ENCODE measurements at places on chromosomes 16 and 17.

- DNase-seq, result no peak
Measured at GRCh38 chr17:17132746-17133145, 73.4 kb downstream of the PLD6 start.

DNA sequence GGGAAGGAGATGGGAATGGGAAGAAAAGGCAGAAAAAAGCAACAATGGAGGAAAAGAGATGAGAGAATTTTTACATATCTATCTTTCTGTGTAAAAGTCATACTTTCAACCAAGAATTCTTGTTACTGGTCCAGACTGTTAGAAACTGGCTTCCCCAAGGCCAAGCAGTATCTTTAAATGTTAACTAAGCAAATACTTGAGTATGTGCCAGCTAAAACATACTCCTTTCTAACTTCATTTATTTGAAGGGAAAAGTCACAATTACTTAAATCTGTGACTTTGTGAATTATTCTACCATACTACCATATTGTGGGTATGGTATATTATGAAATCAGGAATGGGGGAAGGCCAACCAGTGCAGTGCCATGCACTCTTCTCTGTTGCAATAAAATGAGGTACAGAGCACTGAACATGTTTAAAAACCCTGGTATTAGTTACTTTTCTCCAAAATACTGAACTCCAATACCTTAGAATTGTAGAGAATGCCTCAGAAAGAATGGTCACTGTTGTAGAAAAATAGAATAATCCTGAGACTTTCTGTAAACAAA, 92.3 kb upstream of the C17orf78 start:
- DNase-seq, result no peak

DNA sequence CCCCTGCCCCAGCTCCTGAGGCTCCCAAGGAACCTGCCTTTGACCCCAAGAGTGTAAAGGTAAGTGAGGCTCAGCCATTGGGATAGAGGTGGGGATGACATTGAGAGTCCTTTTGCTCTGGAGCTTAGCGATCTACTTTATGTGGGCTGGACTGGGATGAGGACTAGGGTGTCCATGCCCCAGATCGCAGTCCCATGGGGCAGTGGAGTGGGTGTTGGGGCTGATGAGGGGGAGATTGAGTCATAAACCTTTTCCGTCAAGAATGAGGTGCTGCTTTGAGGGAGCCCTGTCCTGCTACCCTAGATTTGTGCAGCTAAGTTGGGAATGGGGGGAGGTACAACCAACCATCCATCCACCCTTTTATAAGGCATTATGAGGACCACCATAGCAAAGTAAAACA, 351 bp downstream of the MYL4 start:
- DNase-seq, result no peak

GRCh38 chr17:48459070-48459844, 29.2 kb upstream of the SKAP1 start:
- peak; percentile 29 for DNase-seq

DNA sequence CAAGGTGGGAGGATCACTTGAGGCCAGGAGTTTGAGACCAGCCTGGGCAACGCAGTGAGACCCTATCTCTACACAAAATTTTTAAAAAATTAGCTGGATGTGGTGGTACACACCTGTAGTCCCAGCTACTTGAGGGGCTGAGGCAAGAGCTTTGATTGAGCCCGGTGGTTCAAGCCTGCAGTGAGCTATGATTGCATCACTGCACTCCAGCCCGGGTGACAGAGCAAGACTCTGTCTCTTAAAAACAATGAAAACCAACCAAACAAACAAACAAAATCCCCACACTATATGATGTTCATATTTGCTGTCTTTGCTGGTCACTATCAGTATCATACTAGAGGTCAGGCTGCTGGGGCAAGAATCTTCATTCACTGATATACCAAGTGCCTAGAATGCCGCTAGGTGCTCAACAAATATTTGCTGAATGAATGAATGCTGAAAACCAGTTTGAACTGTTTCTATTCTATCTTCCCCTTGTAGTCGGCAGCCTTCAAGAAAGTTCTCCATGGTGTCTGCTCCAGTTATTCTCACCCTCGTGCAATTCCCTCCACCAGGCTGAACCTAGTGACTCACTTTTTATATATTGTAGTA, 127.0 kb downstream of the IRX3 start:
- DNase-seq, result no peak

DNA sequence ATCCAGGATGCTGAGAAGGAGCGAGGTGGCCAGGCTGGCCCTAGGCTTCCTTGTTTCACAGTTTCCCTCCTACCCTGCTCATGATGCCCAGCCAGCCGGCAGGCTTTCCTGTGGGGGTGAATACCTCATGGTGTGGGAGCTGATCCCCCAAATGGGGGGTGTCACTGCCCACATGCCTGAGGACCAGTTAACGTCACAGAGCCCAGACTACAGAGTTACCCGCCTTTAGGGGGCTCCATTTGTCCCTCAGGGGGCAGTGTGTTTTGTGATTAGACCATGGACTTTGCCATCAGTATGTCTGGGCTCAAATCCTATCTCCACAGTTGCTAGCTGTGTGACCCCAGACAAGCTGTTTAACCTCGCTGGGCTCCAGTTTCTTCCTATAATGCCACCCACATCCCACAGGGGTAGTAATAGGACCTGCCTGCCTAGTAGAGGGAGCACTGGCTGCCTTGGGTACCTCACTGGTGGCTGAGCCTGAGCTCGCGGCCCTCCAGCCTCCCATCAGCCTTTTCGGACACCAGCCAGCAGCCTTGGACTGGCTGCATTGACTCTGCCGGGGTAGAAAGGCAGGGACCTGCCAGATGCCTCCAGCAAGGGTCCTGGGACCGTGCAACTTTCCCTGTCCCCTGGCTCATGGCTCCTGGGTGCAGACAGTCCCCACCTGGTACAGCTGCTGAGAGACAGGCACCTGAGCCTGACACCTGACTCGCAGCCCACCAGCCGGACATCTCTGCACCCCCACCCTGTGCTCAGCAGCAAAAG, 87.5 kb upstream of the GSE1 start:
- DNase-seq, result no peak

DNA sequence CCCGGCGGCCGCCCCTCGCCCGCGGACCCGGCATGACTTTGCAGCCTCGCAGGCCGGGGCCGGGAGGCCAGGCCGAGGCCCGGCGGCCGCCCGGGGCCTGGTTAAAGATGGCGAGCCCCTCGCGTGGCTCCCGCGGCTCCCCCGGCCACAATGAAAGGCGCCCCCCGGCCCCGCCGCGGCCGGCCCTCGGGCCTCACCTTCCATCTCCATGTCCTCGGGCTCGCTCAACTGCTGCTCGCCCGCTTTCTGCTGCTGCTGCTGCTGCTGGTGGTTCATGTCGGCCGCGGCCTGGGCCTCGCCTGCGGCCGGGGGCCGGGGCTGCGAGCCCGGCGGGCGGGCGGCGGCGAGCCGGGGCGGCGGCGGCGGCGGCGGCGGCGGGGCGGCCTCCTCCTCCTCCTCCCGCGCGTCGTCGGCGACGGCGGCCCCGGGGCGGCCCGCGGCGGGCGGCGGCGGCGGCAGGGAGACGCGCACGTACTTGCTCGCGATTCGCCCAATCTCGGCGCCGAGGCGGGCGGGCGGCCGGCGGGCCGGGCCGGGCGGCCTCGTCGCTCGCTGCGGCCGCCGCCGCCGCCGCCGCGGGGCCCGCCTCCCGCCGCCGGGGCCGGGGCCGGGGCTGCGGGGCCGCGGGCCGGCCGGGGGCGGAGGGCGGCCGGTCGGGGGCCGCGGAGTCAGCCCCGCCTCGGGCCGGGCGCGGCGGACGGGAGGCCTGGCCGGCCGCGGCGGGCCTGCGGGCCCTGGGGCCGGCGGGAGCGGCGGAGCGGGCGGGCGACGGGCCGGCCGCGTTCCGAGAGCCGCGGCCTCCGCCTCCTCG, 491 bp downstream of the USP7 start:
- DNase-seq, result no peak

- DNase-seq, result no peak
Measured at GRCh38 chr17:43601280-43602039, 55.3 kb upstream of the ETV4 start.

- DNase-seq, result no peak
Measured at GRCh38 chr17:57577751-57578607, 167.1 kb downstream of the CCDC182 start.

GRCh38 chr17:30173649-30174048, 57.0 kb downstream of the NSRP1 start:
- DNase-seq, result peak; percentile 33

GRCh38 chr16:20844588-20844987, 38.3 kb downstream of the REXO5 start:
- peak; percentile 27 for DNase-seq

DNA sequence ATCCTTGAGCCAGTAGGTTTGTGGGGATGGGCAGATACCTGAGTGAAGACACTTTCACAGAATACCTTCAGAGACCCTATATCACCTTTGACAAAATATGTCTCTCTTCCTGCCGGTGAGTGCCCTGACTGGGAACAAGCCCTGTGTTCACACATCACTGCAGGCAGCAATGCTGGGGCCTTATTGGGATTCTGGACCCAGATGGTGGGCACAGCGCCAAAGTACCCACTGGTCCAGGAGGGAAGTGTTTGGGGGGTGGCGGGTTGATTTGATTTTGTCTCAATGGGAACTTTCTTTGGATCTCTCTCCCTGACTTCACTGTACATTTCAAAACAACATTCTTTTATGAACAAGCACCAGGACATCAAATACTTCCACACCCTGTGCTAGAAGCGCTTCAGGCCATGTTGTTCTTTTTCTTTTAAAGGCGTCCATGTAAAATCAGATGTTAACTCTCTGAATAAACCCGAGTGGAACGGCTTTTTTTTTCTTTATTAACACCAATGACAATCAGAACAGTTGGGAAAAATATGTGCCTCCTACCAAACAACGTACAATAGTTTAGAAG, 62.4 kb upstream of the AKTIP start:
- no peak for DNase-seq

DNA sequence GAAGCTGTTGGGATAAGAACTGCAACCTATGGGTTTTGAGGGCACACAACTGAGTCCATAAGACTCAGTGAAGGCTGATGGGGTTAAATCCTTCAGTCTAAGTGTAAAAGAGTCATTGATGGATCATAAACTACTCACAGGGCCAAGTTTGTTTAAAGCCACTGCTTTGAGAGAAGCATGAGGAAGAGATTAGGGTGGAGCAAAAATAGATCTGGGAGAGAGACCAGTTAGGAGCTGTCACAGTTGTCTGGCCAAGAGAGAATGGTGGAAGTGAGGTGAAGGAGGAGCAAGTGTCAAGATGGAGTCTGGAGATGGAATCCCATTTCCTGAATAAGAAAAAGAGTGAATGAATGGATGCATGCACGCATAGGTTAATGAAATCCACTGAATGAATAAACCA, 379.1 kb upstream of the CDH11 start:
- DNase-seq, result no peak

- DNase-seq, result no peak
Measured at GRCh38 chr16:47060596-47060995, 83.1 kb downstream of the NETO2 start.

GRCh38 chr17:80646328-80646727, 101.7 kb downstream of the RPTOR start:
- DNase-seq, result no peak

- DNase-seq, result no peak
Measured at GRCh38 chr17:31462261-31462660, 70.8 kb downstream of the RAB11FIP4 start.

GRCh38 chr17:29154516-29155226, 25.5 kb downstream of the MYO18A start:
- peak; percentile 51 for DNase-seq

GRCh38 chr17:7393613-7394451, 493 bp downstream of the PLSCR3 start:
- peak; percentile 66 for DNase-seq

DNA sequence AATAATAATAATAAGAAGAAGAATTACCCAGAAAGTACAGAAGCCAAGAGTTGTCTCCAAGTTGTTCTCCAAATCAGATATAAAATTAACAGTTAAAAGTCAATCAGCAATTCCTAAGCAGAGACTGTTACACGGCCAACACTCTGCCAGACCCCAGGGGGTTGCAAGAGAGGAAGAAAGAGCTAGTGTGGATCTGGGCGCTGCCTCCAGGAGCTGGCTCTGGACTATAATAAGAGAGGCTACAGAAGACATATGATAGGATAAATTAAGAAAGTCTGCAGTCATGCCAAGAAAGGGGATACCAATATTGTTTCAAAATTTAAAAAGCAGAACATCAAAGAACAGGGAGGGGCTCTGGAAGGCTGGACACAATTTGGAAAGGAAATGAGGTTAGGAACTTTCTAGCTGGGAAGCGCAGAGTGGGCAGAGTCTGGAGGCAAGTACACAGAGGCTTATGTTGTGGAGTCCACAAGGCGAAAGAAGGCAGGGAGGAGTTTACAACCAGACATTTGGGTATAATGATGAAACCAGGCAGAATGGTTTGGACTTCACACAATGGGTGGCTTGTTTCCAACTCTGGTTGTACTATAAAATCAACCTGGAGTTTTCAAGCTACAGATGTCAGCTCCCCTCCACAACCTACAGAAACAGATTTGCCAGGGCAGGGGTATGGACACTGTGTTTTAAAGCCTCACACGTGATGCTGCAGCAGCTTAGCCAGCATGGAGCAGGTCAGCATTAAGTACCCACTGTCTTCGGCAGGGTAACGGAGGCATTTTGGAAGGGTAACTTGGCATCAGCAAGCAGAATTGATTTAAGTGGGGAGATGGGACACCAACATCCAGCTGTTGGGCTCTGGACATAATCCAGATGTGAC, 49.4 kb downstream of the SLC39A11 start:
- no peak for DNase-seq

- DNase-seq, result no peak
Measured at GRCh38 chr17:20128036-20128667, 119.0 kb downstream of the SPECC1 start.

GRCh38 chr17:48907713-48908046, 527 bp upstream of the UBE2Z start:
- no peak for DNase-seq

GRCh38 chr17:61875285-61875684, 12.0 kb upstream of the BRIP1 start:
- no peak for DNase-seq

DNA sequence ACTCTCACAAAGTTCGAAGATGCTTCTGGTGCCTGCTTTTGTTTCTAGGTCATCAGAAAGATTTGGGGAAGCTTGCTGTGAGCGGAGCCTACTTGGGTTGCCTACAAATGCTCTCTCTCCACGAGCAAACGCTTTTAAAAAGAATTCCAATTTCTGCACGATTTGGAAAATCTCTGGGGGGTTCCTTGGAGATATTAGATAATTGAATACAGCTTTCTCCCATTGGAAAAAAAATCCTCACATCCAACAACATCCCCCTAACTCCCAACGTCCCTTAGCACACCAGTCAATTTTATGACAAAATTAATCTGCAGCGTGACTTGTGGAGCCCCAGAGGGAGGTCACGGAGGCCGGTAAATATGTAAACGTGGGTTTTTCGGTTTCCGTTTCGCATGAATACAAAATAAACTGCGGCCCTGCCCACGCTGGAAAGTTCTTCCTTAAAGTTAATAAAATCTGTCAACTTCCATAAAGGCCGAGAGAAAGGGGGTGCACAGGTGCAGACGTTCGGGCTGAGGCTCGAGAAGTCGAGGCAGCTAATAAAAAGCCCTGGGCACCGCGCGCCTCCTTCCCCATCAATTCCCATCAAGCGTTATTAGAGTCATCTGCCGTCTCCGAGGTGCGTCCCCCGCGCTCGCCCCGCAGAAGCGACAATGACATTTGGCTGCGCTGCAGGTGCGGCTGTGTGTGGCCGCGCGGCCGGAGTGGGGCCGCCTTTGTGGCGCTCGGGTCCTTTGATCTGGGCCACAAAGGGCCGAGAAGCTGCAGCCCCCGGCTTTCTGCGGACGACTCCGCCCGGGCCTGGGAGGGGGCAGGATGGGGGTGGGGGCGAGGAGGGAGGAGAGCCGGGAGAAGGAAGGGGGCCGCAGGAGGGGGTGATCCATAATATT, 37.6 kb downstream of the SALL1 start:
- peak; percentile 3 for DNase-seq

- DNase-seq, result no peak
Measured at GRCh38 chr16:1643521-1643920, 31.4 kb downstream of the CRAMP1 start.

- DNase-seq, result no peak
Measured at GRCh38 chr17:7789131-7789530, 44.9 kb upstream of the KDM6B start.

All from activated CD4-positive, alpha-beta T cell treated with anti-CD3 and anti-CD28 coated beads for 48 hours (primary cell).